CD4-positive, alpha-beta T cell treated with Interleukin-15 for 4 hours (primary cell): ENCODE measurements at places on chromosomes 16 and 17.

DNA sequence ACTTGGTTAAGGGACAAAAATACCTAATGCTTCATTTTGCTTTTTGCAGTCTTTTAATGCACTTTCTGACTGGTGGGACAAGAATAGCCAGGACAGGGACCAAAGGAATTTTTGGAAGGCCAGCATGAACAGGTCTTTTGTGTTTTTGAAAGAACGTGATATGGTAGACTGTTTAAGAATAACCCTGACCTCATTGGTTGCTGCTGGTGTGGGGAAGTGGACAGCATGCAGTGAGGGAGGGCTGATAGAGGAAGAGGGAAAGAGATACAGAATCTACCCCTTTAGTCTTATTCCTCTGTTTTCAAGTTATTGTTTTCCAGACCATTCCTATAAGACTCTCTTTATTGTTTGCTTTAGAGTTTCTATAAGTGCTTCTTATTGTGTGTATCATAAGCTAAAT lies 816.2 kb downstream of the CDH11 start:
- no peak for DNase-seq

DNA sequence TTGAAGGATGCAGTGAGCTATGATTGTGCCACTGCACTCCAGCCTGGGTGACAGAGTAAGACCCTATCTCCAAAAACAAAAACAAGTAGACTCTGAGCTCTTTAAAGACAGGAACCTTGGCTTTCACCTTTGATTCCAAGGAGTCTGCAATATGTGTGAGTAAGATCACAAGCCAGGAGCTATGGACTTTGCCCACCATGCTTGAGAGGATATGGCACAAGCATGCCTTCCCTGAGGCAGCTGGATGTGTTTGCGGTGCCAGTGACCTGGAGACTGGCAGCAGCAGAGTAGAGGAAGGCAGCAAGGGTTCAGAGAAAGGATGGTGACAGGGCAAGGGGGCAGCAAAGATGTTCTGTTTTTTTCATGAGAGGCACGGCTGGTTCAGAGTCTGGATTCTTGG lies 14.5 kb upstream of the PRKCA start:
- no peak for DNase-seq

- no peak for DNase-seq
Measured at GRCh38 chr17:57332501-57332900, 76.2 kb downstream of the MSI2 start.

DNA sequence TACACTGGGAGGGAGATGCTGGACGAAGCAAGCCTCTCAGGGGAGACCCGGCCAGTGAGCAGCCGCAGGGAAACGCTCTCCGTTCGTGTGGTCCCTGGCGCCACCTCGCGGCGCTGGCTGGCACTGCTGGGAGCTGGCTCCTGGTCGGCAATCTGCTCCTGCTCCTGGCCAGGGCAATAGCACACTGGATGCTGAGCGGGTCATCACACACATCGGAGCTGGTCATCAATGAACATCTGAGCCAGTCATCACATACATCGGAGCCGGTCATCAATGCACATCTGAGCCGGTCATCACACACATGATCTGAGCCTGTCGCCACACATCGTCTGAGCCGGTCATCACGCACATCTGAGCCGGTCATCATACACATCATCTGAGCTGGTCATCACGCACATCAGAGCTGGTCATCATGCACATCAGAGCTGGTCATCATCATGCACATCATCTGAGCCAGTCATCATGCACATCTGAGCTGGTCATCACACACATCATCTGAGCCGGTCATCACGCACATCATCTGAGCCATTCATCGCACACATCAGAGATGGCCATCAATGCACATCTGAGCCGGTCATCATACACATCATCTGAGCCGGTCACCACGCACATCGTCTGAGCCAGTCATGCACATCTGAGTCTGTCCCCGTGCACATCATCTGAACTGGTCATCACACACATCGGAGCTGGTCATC lies 217.3 kb downstream of the RBFOX3 start:
- DNase-seq = peak; percentile 61

GRCh38 chr17:27601069-27601974 lies 29.7 kb upstream of the LGALS9 start:
- DNase-seq = peak; percentile 84

- DNase-seq = no peak
Measured at GRCh38 chr17:63714550-63715277, 14.8 kb upstream of the LIMD2 start.

GRCh38 chr17:49638818-49639217 lies 39.1 kb downstream of the SPOP start:
- no peak for DNase-seq

DNA sequence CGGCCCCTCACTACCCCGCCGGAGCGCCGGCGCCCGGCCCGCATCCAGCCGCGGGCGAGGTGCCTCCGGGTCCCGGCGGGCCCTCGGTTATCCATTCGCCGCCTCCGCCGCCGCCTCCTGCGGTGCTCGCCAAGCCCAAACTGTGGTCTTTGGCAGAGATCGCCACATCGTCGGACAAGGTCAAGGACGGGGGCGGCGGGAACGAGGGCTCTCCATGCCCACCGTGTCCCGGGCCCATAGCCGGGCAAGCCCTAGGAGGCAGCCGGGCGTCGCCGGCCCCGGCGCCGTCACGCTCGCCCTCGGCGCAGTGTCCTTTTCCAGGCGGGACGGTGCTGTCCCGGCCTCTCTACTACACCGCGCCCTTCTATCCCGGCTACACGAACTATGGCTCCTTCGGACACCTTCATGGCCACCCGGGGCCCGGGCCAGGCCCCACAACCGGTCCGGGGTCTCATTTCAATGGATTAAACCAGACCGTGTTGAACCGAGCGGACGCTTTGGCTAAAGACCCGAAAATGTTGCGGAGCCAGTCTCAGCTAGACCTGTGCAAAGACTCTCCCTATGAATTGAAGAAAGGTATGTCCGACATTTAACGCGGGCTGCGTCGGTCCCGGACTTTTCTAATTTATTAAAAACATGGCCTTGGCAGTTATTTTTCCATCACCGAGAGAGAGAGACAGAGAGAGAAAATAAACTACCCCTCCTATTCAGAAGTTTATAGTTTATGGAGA lies 2.8 kb downstream of the IRX5 start:
- DNase-seq = no peak

DNA sequence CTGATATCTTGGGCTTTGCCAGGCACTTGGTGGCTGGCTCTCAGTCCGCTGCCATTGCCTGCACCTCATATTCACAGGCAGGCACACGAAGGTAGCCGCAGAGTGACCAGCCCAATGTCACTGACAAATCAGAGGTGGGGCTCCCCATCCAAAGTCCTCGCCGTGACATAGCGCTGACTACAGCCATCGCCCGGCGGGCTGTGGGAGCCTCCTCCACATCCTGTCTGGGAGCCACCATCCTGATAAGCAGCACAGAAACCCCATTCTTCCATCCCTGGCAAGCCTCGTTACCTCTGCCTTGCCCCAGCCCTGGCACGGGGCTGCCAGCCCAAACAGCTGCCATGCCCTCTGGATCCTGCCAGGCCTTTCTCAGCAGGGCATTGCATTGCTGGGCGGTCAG lies 437.8 kb downstream of the SLC39A11 start:
- DNase-seq = no peak
